ENCODE measurements at places on chromosomes 16 and 17.

GRCh38 chr16:82301146-82301755 is 131.2 kb upstream of the MPHOSPH6 start:
- no peak for DNase-seq

DNA sequence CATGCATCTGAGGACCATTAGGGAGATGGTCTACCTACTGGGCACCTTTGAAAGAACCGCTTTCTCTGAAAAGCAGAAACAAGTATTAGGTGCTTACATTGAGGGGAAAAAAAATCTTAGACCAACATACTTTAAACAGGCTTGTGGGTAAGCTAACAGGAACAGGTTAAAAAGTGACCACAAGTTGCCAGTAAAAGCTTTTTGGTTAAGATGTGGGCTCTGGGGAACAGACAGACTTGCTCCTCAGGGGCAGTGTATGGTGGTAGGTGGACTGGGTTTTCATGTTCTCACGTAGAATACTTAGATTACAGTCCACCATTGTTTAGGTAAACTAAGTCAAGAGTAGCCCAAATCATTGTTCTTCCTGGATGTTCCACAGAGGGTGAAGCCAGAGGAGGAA is 41.2 kb downstream of the REXO5 start:
- no peak for DNase-seq

GRCh38 chr17:36814958-36815357 is 122.3 kb upstream of the LHX1 start:
- no peak for DNase-seq

- no peak for DNase-seq
Observed at GRCh38 chr16:4139968-4140367, 23.7 kb upstream of the ADCY9 start.

GRCh38 chr17:46890638-46891037 is 32.3 kb upstream of the GOSR2 start:
- no peak for DNase-seq

DNA sequence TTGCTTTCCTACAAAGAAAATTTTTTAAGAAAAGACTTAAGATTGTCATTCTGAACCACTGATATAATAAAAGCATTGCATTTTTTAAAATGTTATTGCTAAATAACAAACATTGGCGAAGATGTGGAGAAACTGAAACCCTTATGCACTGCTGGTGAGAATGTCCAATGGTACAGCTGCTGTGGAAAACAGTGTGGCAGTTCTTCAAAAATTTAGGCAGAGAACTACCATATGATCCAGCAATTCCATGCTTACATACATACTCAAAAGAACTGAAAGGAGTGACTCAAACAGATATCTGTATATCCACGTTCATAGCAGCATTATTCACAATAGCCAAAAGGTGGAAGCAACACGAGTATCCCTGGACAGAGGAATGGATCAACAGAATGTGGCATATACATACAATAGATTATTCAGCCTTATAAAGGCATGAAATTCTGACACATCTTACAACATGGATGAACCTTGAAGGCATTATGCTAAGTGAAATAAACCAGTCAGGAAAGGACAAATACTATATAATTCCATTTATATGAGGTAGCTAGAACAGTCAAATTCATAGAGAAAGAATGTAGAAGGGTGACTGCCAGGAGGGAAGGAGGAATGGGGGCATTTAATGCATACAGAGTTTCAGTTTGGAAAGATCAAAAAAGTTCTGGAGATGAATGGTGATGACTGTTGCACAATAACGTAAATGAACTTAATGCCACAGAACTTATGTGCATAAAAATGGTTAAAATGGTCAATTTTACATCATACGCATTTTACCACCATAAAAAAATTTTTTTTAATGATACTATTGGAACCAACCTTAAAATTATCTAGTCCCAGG is 92.1 kb downstream of the CACNG1 start:
- DNase-seq, result no peak

Data from stimulated activated CD8-positive, alpha-beta memory T cell treated with anti-CD3 and anti-CD28 coated beads, Interleukin-4, amount 100 ng/mL, for 4 hours (primary cell).